Keratinocyte (primary cell): ENCODE measurements at places on chromosomes 16 and 17.
A peak's percentile ranks its signal among the peaks of the same experiment; 100 is the strongest.

- no peak for DNase-seq
Measured at GRCh38 chr17:45906927-45907622, 12.7 kb downstream of the MAPT start.

DNA sequence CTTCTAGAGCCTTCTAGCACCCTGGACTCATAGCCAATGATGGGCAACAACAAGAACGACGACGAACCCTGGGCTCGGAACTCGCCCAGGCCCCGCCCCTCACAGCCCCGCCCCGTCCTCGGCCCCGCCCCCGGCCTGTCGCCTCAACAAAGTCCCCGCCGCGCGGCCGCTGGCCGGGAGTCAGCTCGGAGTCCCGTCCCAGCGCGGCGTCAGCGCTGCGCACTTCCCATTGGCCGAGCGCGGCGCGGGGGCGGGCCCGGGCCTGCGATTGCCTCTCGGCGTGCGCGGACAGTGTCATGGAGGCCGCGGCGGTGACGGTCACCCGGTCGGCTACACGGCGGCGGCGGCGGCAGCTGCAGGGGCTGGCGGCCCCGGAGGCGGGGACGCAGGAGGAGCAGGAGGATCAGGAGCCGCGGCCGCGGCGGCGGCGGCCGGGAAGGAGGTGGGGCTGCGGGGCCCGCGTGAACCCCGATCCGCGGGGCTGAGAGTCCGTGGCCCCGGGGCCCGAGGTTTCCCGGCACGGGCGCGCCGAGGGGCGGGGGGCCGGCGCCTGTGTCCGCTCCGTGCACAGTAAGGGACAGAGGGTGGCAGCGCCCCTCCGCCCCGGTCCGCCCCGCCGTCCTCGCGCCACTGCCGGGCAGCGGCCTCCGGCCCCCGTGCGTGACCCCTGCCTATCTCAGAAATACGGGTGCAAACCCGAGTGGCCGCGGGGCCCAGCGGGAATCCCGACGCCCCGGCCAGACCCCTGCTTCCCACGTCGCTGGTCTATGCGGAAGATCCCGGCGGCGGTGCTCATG, at the start of gene ENGASE:
Gene ENGASE, plus strand, starts transcription at position 176 of the 797 bp plus-strand sequence. Its CDS starts 121 bp downstream, at position 297.
- peak; percentile 96 for DNase-seq

- no peak for DNase-seq
Measured at GRCh38 chr17:71145486-71145885, 975.3 kb upstream of the SOX9 start.

DNA sequence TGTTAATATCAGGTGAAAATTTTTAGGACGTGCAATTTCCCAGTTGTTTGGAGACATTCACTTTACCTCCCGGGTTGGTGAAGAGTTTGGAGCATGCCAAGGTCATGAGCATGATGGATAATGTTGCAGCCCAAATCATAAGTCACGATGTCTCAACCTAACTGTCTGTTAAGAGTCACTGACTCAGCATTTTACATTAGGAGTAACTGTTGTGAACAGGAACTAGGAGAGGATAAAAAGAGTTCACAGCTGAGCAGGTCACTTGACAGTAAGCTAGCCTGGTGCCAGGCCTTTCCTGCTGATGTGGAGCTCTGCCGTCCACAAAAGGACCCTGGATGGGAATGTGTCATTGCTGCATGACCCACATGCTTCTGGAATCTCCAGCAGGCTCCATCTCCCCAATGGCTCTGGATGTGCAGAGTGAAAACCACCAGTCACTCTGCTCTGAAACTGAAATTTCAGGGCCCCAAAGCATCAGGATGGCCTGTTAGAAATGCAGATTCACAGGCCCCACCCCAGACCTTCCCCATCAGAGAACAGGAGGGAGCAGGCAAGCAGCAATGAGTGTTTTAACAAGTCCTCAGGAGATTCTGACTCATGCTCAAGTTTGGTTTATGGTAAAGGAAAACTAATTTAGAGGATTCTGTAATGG, 371.6 kb upstream of the MAF start:
- DNase-seq = no peak

GRCh38 chr17:21251337-21252010, 1.7 kb downstream of the NATD1 start:
- no peak for DNase-seq

- DNase-seq = no peak
Measured at GRCh38 chr17:71327376-71328059, 793.3 kb upstream of the SOX9 start.

GRCh38 chr16:64196444-64196843, 925.4 kb downstream of the CDH11 start:
- no peak for DNase-seq

DNA sequence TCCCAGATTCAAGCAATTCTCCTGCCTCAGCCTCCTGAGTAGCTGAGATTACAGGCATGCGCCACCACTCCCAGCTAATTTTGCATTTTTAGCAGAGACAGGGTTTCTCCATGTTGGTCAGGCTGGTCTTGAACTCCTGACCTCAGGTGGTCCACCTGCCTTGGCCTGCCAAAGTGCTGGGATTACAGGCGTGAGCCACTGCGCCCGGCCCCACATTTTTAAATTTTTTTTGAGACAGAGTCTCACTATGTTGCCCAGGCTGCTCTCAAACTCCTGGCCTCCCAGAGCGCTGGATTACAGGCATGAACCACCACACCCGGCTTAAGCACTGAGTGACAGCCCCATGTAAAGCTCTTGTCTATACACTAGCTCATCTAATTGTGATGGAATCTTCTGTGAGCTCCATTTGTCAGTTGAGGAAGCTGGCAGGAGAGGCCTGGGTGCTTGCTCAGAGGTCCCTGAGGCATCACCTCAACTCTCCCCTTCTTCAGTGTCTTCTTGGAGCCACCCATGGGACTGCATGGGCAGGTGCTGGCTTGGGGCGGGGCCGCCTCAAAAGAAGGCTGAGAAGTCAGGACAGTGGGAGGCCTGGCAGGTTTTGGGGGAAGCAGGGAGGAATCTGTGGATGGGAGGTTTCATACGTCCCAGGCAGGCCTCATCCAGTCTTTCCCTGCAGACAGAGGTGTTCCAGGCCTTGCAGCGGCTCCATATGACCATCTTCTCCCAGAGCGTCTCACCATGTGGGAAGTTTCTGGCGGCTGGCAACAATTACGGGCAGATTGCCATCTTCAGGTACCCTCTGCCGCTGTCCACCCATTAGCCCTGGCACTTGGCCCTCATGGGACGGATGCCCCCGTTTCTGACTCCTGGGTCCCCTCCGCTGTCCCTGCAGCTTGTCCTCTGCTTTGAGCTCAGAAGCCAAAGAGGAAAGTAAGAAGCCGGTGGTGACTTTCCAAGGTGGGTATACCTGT, 1.5 kb downstream of the THOC6 start:
- DNase-seq = no peak
